ENCODE measurements at places on chromosomes 12 and 14. TPM values are rescaled to one million over a fixed set of nuclear protein-coding genes. Genes with fewer than 3 reads are reported as not detected.

The LPAR5 gene
- 0.71 TPM for total RNA-seq

The ALDH1L2 gene
- 0.14 TPM for total RNA-seq

The PFDN5 gene
- 435 TPM for total RNA-seq

The VASH1 gene
- total RNA-seq: 27.7 TPM

The IGF1 gene
- 1.4 TPM for total RNA-seq

The HOTAIR gene
- total RNA-seq: not detected

The HOXC9 gene
- total RNA-seq: not detected

The MNAT1 gene
- total RNA-seq: 22.2 TPM

The HCAR3 gene
- total RNA-seq: not detected

The KRT3 gene
- not detected for total RNA-seq

The DLST gene
- total RNA-seq: 53.2 TPM

The FAIM2 gene
- 0.06 TPM for total RNA-seq

The ANO4 gene
- total RNA-seq: 0.33 TPM

The CLEC1A gene
- not detected for total RNA-seq

The DTX1 gene
- total RNA-seq: 0.18 TPM

The PRMT5 gene
- total RNA-seq: 62.7 TPM

The PPM1H gene
- 2.9 TPM for total RNA-seq

The OR4E2 gene
- total RNA-seq: not detected

The TSPAN11 gene
- total RNA-seq: 26.1 TPM

The LALBA gene
- not detected for total RNA-seq

The ERBB3 gene
- 26.6 TPM for total RNA-seq

The SLCO1A2 gene
- 0.39 TPM for total RNA-seq

The IL25 gene
- total RNA-seq: not detected

The POP5 gene
- total RNA-seq: 27.9 TPM

The TCL1B gene
- not detected for total RNA-seq

The ADCY4 gene
- 0.35 TPM for total RNA-seq

The LRRK2 gene
- total RNA-seq: 7.9 TPM

The MMP17 gene
- total RNA-seq: not detected

The HVCN1 gene
- total RNA-seq: 2.9 TPM

The WDR20 gene
- 24.0 TPM for total RNA-seq

The MEG3 gene
- total RNA-seq: not detected

The TMEM119 gene
- 0.48 TPM for total RNA-seq

The SLC6A12 gene
- 0.33 TPM for total RNA-seq

The GAS2L3 gene
- total RNA-seq: 13.9 TPM

The ANKRD33 gene
- total RNA-seq: 0.30 TPM

The CNOT2 gene
- 113 TPM for total RNA-seq

The KCNC2 gene
- total RNA-seq: not detected

The SLC38A4 gene
- 0.21 TPM for total RNA-seq

The TMEM30B gene
- total RNA-seq: not detected

The KRT85 gene
- 0.12 TPM for total RNA-seq

The DCAF5 gene
- total RNA-seq: 50.0 TPM

The SDS gene
- not detected for total RNA-seq

The GDF11 gene
- 53.1 TPM for total RNA-seq

The SPIC gene
- not detected for total RNA-seq

The GLIPR1L1 gene
- total RNA-seq: not detected

The PLEKHG7 gene
- total RNA-seq: not detected

The CISTR gene
- total RNA-seq: not detected

The CD163L1 gene
- total RNA-seq: 0.18 TPM

The PLBD1 gene
- 10.0 TPM for total RNA-seq

The KRT4 gene
- total RNA-seq: not detected

The PRH1 gene
- 35.0 TPM for total RNA-seq

The PPP1CC gene
- total RNA-seq: 118 TPM

The ITPR2 gene
- 4.8 TPM for total RNA-seq

The MAGOHB gene
- total RNA-seq: 14.2 TPM

Measured in cardiac muscle cell (in vitro differentiated cells and primary cell).